B cell (primary cell): ENCODE measurements at places on chromosomes 7 and 10.

- no peak for DNase-seq
Measured at GRCh38 chr7:121272676-121273075, 56.1 kb upstream of the WNT16 start.

- no peak for DNase-seq
Measured at GRCh38 chr7:110071192-110071591, 1019.7 kb upstream of the LRRN3 start.

- DNase-seq = no peak
Measured at GRCh38 chr10:79129361-79129997, 60.7 kb downstream of the ZMIZ1 start.

- no peak for DNase-seq
Measured at GRCh38 chr10:58963101-58963534, 213.3 kb upstream of the PHYHIPL start.

- no peak for DNase-seq
Measured at GRCh38 chr10:99344715-99345114, 15.6 kb downstream of the CNNM1 start.

GRCh38 chr10:65430979-65431378 is 1494.9 kb upstream of the LRRTM3 start:
- no peak for DNase-seq

GRCh38 chr10:16437540-16437894 is 707 bp downstream of the PTER start:
- DNase-seq = no peak

DNA sequence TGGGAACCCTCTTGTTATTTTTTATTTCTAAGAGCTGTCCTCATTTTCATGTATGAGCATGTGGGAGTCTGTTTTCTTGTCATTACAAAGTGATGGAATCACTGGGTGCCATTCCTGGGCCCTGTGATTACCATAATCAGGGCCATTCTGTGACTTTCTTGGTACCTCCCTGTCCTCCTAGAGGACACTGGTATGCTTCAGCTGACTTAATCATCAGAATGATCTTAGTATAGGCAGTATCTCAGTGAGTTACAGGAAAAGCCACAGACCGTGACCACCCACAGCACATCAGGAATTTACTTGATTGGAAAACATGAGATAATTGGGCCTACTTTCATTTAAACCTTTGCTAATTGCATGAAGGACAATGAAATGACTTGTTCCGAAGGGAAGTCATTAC is 7.2 kb downstream of the NOM1 start:
- no peak for DNase-seq

GRCh38 chr7:99829524-99830160 is 1.8 kb downstream of the CYP3A43 start:
- DNase-seq = no peak

DNA sequence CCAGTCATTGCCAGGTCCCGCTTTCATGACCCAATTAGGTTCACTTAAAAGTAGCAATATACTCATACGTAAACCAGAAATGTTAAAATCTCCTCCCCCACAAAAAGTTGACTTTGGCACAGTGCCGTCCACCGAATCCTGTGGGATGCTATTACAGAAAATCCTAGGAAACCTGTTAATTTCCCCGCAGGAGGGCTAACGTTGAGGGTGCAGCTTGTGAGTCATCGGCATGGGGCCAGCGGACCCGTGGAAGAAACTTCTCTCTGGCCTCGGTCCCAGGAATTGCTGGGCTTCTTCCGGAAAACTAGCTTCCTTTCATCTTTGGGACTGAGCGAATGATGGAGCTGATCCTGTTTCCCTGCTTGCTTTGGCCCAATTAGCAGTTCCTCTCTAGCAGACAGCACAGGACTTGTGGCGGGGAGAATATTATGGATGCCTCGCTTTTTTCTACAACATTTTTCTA is 13.5 kb downstream of the CRYGN start:
- no peak for DNase-seq

DNA sequence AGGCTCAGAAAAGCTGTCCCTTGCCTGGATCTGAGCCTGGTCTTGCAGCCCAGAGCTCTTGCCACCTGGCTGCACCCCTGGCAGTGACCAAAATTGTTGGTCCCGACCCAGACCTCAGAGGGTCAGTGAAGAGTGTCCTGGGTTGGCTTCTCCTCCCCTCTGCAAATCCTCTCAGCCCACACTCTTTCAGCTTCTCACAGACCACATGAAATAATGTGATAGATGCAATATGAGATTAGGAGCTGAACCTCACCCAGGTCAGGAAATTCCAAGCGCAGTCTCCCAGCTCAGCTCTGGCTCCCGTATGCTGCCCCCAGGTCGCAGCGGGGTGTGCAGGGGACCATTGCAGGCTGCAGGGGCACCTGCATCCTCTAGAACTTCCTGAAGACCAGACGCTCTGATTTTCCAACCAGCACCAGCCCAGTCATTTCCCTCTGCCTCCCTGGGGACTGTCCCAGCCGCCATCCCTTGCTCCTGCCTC is 19.6 kb upstream of the RET start:
- no peak for DNase-seq

GRCh38 chr10:59337201-59337652 is 25.1 kb downstream of the FAM13C start:
- DNase-seq = no peak

DNA sequence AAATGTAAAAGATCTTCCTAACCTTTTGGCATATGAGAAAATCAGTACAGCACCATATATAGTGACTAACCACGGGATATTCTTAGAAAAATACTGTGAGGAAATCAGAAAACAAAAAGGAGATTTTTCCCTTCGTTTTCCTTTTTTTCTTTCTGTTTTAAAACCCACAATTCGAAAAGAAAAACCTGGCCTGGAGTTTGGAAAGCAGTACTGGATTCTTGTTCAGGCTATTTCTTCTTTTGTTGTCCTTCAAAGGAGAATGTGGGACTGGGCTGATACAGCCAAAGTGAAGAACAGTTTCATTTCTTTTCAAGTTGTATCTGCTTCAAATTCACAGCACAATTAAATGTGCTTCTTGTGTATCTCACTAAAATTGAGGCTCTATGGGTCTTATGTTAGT is 156.8 kb upstream of the PHYHIPL start:
- no peak for DNase-seq

DNA sequence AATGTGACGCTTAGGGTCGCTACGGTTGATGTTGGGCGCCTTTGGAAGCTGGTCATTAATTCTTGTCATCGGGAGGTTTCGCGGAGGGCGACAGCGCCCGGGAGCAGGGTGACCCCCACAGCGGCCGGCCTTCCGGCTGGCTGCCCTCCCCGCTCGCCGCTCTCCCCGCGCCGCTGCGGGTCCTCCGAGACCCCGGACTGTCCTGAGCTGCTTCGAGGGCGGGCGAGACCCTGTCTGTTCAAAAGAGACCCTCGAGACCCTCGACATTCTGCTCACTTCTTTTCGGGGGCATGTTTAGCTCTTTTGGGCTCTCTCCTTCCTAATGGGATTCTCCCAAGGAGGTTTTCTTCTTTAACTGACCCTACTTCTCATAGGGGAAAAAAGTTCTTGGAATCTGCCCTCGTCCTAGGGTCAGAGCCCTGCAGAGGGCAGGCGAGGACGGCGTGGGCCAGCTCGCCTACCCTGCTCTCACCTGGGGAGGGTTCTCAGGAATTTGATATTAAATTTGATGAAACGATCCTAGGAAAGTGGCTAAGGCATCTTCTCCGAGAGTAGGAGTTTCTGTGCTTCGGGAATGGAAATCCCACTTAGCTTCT is 257.0 kb downstream of the OTUD1 start:
- no peak for DNase-seq

DNA sequence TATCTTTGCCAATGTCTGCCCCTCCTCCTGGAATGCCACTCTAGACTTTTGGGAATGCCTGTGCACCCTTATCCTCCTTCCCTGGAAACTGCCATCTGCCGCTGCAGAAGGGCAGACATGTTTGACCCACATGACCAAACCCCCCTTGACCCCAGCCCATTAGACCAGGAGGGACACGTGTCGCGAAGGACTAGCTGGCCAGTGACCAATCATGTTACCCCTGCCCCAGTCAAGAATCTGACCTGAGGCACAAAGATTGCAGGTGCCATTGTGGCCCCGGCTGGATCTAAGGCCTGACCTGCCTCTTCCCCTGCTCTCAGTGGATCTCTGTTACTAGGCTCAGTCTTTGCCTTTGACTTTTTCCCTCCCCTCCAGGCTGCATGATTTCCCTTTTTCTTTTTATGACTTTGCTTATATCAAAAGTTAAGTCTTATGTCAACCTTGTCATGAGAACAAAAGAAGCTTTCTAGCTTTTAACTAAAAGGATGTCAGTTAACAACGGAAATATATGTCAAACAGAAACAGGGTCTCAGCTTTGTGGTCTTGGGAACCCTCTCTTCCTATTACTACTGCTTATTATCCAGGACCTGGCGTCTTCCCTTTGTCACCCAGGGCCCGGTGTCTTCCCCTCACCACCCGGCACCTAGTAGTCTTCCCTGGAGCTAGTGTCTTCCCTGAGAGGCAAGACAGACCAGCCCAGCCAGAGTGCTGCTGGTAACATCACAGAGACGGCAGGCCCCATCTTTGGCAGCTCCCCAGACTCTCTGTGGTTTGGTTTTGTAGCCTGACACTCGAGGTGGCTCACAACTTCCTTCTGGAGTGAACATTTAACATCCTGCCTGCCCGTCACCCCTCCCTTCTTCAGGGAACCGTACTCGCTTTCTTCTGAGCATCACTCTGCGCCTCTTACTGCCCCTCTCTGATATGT is 24.4 kb upstream of the PPIF start:
- DNase-seq = peak; percentile 51

- DNase-seq = no peak
Measured at GRCh38 chr10:11297136-11297535, 279.5 kb downstream of the CELF2 start.

- DNase-seq = no peak
Measured at GRCh38 chr7:141416650-141417270, 134.4 kb upstream of the AGK start.

DNA sequence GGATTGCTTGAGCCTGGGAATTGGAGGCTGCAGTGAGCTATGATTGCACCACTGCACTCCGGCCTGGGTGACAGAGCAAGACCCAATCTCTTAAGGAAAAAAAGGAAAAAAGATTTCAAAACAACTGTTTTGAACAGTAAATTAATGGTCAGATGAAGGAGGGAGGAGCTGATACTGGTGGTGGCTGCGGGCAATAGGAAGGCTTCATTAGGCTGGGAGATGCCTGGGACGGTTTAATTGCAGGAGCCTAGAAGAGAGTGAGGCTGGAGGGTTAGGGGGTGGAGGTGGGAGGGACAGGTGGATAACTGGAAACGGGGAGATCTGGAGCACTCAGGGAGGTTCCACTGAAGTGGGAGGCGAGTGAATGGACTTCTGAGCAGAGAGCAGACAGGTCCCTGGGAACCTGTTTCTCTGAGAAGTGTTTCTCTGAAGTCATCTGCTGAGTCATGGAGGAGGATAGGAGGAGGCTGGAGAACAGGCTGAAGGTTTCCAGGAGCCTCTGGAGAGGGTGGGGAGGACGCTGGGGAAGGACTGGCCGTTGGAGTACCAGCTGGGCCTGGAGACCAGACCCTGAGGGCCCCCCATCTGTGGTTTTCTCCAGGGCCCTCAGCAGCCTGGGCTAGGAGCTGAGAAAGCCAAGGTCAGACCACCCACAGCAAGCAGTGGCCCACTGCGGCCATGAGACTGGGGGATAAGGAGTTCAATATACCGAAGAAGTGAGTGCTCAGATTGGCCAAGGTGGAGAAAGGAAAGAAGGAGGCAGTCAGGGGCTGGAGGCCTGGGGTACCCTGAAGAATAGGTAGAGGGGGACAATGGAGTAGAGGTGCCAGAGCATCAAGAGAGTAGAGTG is 14.4 kb upstream of the YWHAG start:
- DNase-seq = no peak

GRCh38 chr7:47228386-47229014 is 353.4 kb downstream of the TNS3 start:
- no peak for DNase-seq

- DNase-seq = no peak
Measured at GRCh38 chr7:126780993-126781392, 471.7 kb downstream of the GRM8 start.

DNA sequence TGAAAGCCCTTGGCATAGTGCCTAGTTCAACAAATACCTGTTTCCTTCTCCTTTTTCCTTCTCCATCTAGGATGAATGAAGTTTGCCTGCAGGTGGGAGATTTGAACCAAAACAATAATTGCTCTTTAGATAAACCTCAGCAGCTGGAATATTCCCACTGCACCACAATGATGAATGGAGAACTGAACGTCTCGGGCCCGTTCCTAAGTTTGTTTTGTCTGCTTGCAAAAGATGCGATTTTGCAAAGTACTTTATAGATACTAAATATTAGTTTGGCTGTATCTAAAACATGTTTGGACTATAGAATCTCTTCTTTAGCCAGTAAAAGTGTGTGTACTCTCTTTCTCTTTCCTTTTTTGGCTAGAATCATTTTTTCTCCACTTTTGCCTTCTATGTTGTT is 75.8 kb upstream of the BMPER start:
- DNase-seq = no peak

- no peak for DNase-seq
Measured at GRCh38 chr10:2936816-2937215, 130.5 kb upstream of the PFKP start.

GRCh38 chr7:92613214-92613613 is 23.0 kb upstream of the FAM133B start:
- no peak for DNase-seq

- no peak for DNase-seq
Measured at GRCh38 chr10:21535494-21535965, 1.5 kb downstream of the MLLT10 start.

DNA sequence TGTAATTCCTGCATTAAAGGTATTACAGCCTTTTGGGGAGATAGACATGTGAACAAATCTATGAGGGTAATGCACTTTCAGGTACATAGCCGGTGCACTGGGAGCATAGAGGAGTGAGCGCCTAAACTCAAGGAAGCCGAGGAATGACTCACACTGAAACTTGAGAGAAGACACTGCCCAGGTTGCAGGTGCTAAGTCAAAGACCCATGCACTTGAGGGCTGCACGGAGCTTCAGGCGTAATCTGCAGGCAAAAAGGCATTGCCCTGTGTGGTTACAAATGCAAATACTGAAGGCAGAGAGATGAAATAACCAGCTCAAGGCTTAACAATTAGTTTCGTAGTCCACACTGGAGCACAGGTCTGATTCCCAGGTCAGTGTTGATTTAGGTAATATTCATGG is 51.0 kb upstream of the OSBPL3 start:
- DNase-seq = no peak

DNA sequence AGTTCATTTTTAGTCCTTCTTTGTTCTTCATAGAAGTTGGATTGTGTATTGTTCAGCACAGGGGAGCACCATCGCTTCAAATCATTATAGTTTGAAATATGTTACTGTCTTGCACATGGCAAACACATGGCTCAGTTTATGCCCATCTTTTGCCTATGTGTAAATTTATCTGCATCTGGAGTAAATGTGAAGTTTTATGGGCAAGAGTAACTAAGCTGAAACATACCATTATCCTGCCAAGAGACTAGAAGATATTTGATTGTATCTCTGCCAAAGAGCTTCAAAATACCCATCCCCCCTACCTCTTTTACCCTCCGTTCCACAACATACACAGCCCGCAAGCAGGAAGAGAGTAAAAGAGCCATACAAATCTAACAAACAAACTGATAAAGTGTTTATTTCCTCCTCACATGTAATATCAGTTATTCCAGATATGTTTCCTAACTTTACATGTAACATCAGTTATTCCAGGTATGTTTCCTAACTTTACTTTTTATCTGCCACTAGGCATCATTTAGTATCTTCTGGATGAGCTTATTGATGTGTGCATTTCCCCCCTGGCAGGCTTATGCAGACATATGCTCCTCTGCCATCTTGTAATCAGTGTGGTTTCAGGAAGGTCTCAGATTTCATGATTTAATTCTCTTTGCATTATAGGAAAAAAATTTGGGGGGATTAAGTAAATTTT is 127.7 kb downstream of the SRI start:
- DNase-seq = no peak

- no peak for DNase-seq
Measured at GRCh38 chr10:120741396-120741795, 109.8 kb upstream of the WDR11 start.
